ENCODE measurements at places on chromosomes 4 and X.

DNA sequence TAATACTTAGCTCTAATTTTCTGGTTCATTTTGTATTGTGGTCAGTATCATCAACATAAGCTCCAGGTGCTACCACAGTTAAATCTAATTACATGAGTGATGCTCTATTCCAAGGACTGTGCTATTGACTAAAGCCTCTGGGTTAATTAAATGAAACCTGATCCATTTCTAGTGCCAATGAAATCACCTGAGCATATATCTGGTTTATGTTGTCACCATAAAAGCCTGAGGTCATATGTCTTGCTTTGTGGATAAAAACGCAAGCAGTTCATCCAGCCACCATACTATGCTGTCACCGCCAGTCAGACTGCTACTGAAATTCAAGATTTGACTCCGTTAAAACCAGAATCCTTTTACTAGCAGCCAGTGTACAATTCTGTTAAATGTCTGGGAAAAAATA is 64.2 kb upstream of the ZNF518B start:
- no peak for DNase-seq

- no peak for DNase-seq
Measured at GRCh38 chr4:118683513-118683912, 1.7 kb upstream of the METTL14 start.

DNA sequence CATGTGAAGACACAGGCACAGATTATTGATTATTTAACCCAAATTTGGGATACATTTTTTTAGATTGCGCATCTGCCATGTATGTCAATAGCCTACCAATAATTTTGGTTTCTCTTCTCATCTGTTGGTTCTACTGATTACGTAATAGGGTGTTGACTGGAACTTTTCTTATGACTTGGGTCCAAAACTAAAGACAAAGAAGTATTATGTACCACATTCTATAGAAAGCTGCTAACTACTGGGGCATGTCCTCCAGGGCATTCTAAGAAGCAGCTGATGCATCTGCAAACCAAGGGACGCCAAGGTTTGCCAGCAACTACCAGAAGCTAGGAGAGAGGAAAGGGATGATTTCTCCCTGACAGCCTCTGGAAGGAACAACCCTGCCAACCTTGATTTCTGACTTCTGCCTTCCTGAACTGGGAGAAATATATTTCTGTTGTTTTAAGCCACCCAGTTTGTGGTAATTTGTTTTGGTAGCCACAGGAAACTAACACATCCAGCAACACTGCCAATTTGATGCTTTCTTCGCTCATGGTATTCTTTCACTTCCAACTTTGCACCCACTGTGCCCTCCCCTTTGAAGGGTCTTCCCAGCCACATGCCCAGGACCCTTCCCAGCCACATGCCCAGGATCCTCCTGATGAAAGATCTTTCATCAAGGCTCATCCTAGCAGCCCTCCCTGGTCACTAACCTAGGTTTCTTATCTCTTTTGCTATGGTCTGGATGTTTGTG is 15.9 kb upstream of the TLR1 start:
- no peak for DNase-seq

DNA sequence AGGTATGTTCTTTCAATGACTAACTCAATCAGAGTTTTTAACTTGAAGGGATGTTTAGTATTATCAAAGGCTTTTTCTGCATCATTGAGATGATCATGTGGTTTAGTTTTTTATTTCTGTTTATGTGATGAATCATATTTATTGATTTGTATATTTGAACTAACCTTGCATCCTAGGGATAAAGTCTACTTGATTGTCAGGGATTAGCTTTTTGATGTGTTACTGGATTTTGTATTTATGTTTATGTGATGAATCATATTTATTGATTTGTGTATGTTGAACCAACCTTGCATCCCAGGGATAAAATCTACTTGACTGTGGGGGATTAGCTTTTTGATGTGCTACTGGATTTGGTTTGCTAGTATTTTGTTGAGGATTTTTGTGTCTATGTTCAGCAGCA is 615.4 kb upstream of the GRID2 start:
- DNase-seq, result no peak

DNA sequence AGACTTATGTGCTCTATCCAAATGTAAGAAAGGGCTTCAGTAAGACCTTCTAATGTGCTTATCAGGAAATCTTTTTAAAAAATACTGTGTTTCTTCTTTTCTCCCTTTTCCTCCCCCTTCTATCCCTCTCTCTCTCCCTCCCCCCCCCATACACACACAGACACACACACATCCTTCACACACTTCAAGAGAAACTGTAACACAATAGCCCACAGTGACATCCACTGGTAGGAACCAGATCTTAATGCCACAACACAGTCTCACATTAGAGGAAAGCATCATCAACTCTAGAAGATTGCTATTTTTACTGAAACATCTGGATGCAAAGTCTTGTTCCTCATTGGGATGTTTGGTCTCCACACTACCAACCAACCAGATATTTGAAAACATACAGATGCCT is 4.6 kb downstream of the PCDH19 start:
- DNase-seq, result peak; percentile 40

- no peak for DNase-seq
Measured at GRCh38 chr4:164579270-164579942, 174.5 kb upstream of the SMIM31 start.

- DNase-seq, result no peak
Measured at GRCh38 chr4:164423819-164424218, 330.1 kb upstream of the SMIM31 start.

DNA sequence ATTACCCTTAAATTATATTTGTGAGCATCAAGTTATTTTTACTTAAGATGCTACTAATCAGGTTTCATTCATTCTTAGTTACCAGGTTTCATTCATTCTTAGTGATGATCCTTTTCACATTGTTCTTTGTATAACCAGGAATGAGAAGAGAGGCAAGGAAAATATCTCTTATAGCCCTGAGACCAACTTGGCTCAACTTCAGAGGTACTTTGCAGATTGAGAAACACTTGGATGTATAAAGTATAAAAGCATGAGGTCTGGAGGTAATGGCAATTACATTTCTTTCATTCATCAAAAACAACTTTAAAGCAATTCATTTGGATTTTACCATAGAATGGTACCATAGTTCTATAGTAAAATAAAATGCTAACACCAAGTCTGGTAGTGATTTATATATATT is 231.0 kb downstream of the PRDM5 start:
- peak; percentile 28 for DNase-seq

DNA sequence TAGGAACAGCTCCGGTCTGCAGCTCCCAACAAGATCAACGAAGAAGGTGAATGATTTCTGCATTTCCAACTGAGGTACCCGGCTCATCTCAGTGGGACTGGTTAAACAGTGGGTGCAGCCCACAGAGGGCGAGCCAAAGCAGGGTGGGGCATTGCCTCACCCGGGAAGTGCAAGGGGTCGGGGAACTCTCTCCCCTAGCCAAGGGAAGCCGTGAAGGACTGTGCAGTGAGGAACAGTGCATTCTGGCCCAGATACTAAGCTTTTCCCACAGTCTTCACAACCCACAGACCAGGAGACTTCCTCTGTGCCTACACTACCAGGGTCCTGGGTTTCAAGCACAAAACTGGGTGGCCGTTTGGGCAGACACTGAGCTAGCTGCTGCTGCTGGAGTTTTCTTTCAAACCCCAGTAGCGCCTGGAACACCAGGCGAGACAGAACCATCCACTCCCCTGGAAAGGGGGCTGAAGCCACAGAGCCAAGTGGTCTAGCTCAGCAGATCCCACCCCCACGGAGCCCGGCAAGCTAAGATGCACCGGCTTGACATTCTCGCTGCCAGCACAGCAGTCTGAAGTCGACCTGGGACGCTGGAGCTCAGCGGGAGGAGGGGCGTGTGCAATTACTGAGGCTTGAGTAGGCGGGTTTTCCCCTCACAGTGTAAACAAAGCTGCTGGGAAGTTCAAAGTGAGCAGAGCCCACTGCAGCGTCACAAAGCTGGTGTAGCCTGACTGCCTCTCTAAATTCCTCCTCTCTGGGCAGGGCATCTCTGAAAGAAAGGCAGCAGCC is 84.6 kb downstream of the THOC2 start:
- DNase-seq, result peak; percentile 3

GRCh38 chr4:83305187-83305586 is 20.6 kb upstream of the COQ2 start:
- DNase-seq, result no peak

DNA sequence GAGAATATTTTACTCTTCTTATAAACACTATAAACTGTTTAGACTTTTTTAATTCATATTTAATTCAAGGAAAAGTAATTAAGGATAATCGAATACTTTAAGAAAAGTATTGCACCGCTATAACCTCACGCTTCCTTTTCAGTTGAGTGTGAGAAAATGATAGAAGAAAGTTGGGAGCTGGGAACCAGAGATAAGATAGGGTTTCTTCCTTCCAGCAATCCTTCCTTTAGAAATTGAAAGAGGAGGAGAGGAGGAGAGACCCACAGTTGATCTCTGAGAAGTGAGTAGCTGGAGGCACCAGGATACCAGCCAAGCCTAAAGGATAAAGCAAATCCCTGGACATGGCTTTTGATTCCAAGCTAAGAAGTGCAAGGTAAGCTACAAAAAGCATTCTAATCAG is 242.3 kb upstream of the NOCT start:
- DNase-seq, result no peak

DNA sequence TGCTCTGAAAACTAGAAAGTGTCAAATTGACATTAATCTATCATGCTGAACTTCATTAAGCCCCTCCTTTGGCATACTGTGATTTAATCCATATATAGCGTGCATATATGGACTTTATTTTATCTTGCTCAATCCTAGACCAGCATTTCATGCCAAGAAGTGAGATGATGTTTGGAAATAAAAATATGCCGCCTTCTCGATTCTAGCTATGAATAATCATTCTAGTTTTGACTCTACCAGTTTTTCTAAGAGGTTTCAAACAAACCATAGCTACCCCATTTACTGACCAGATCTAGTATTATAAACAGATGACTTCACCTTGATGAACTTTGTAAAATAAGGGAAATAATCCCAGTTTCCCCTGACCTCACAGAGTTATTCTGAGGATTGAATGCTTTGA is 95.0 kb downstream of the ARX start:
- DNase-seq, result no peak

DNA sequence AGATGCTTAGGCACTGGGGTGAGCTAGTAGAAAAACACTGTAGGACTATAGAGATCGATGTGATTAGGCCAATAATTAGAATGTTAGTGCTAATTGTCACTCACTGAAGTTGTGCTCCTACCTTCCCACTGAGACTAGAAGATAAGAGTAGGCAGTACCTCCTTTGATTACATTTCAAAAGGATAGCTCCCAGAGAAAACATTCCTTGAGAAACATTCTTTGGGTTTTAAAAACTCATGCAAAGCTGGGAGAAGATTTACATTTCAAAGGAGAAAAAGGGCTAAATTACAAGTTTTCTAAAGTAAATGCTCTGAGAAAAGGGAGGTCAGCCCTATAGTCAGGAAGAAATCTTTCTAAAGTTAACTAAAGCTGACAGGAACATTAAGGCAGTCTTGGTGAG is 860.3 kb upstream of the NDST4 start:
- no peak for DNase-seq
